GM19239 (cell line): ENCODE measurements at places on chromosomes 1 and 21.

- no peak for DNase-seq
Observed at GRCh38 chr1:85259912-85260274, 431 bp upstream of the C1orf52 start.

- peak; percentile 86 for DNase-seq
Observed at GRCh38 chr1:31663622-31664452, 19.2 kb upstream of the PEF1 start.

- DNase-seq: peak; percentile 73
Observed at GRCh38 chr1:204564835-204565234, 48.6 kb downstream of the MDM4 start.

GRCh38 chr1:27342778-27343638 lies 1.2 kb downstream of the SYTL1 start:
- DNase-seq: no peak

DNA sequence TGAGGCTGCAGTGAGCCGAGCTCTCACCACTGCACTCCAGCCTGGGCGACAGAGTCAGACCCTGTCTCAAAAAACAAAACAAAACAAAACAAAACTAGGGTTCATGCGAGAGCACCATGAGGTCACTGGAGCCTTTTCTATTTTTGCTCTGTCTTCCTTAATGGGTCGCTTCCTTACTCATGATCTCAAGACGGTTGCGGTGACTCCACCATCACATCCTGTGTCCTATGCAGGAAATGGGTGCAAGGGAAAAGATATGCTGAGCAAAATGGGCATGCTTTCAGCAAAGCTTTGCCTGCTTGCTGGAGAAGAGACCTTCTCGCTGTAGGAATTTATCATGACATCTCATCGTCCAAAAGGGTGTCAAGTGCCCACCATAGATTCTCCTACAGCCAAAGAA lies 36.4 kb downstream of the WNT9A start:
- DNase-seq: no peak

DNA sequence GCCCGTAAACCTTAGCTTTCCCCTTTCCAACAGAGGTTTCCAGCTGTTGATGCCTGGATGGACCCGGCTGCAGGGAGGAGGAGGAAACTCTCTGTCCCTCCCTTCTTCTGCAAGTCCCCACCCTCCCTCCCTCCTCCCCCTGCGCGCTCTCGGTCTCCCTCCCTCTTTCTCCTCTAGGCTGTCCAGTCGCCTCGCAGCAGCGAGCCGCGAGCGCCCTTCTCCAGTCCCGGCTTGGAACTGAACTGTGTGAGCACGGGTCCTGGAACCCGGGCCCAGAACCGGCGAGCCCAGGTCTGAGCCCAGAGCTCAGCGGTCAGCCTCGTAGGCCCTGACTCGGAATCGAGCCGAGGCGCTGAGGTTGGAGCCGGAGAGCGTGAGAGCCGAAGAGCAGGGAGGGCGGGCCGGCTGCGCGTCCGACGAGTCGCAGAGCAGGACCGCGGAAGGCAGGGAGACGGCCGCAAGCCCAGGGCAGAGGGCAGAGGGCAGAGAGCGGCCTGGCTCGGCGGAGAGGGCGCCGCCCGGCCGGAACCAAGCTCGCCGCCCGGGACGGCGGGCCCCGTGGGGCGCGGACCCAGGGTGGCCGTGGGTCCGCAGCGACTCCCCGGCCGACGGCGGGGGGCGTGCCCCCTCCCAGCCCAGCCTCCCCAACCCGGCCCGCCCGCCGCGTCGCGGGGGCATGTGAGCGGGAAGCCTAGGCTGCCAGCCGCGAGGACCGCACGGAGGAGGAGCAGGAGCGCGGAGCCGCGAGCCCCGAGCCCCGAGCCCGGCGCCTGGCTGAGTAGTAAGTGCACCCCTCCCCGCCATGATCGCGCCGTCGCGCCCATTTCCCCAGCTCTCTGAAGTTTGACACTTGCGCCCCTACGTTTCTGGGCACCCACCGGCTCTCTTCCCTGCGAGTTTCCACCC lies at the start of gene SOX13:
SOX13 (plus strand) TSS at position 185 of the 906 bp plus-strand sequence. CDS start 39,801 bp downstream, outside the sequence.
- DNase-seq: no peak

DNA sequence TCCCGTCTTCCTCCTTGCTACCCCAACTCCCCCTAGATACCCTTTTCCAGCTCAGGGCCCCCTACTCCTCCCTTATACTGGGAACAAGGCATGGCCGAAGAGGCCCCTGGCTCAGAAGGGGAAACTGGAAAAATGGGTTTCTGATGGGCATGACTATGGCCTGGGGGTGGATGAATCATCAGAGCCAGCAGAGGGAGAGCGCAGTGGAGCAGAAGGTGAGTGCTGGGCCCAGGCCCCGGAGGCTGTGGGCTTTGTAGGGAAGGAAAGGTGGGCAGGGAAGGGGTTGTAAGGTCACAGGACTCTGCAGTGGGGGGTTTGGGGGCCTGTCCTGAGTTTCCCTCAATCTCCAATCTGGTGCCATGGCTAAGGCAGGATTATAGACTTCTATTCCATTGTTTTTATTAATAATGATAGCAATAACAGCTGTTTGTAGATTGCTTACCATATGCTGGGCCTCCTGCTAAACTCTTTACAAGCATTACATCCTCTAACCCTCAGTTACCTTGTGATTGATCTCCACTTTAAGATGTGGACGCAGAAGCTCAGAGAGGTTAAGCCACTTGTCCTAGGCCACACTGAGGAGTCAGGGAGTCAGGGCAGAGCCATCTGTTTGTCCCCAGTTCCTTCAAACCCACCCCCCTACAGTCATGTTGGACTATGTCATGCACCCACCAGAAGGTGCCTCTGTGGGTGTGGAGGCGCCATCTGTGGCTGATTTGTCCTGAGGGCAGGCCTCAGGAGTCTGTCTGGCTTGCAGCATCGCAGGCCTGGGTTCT lies 36.2 kb upstream of the ZNF362 start:
- DNase-seq: no peak

DNA sequence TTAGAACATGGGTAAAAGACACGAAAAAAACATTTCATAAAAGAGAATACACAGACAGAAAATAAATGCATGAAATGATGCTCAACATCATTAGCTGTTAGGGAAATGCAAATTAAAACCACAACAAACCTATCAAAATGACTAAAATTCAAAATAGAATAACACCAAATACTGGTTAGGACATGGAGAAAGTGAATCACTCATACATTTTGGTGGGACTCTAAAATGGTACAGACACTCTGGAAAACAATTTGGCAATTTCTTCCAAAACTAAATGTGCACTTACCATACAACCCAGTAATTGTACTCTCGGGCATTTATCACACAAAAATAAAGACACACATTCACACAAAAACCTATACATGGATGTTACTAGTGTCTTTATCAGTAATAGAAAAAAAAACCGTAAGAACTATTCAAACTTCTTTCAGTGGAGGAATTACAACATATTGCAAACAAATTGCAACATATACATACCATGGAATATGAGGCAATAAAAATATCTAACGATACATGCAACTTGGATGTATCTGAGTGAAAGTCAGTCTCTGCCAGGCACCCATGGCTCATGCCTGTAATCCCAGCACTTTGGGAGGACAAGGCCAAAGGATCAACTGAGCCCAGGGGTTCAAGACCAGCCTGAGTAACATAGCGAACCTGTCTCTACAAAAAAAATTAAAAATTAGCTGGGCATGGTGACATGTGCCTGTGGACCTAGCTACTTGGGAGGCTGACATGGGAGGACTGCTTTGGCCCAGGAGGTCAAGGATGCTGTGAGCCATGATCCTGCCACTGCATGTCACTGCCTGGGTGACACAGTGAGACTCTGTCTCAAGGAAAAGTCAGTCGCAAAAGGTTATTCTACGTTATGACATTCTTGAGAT lies 19.6 kb downstream of the HSF2BP start:
- no peak for DNase-seq

GRCh38 chr1:86389307-86389706 lies 6.8 kb downstream of the ODF2L start:
- DNase-seq: no peak

DNA sequence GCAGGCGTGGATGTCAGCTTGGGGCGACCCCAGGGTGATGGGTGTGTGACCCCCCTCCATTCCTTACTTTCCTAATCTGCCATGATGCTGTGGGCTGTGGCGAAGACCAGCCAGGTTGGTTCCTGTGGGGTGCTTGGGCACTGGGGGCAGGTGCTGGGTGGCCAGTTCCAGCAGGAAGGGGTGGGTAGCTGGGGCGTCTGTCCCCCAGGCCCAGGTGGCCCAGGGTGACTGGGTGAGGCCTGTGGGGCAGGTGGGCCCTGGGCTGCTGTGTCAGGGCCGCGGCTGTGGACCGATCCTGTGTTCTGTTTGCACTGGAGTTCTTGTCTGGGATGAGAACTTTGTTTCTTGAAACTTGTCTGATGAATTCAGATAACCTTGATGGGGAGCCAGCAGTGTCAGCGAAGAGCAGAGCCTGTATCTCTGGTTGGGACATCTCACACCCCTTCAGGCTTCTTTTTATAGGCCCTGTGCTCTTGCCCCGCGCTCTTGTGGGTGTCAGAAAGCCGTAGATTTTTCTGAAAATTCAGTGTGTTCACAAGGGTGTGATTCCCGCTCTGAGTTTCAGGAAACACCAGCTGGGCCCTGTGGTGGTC lies 3.7 kb downstream of the PRKCZ start:
- DNase-seq: no peak

- DNase-seq: no peak
Observed at GRCh38 chr1:222081859-222082258, 340.0 kb upstream of the DUSP10 start.

DNA sequence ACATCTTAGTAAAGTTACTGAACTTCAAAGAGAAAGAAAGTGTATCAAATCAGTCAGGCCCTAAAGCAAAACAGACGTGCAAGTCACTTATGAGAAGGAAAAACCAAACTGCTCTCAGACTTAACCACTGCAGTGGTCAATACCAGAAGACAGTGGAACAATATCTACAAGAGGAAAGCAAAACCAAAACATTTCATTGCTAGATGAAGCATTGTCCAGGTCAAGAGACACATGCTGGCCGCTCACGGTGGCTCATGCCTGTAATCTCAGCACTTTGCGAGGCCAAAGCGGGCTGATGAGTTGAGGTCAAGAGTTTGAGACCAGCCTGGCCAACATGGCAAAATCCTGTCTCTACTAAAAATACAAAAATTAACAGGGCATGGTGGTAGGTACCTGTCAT lies 82.0 kb upstream of the MROH9 start:
- DNase-seq: no peak

- no peak for DNase-seq
Observed at GRCh38 chr1:114201486-114201885, 47.8 kb upstream of the SYT6 start.

DNA sequence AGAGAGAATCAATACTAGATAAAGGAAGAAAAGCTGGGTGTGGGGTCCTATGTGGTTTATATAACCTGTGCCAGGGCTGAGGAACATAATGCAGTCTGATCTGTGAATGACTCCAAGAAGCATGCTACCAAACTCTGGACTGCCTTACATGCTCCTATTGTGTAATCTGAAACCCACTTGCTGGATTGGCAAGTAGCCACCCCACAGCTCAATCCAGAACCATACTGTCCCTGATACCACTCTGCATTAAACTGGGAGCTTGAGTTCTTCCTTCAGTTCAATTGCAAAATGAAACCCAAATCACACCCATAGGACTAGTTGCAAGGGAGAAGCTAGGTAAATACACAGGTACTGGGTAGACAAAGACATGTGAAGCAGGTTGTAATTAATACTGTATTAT lies 115.4 kb upstream of the NEGR1 start:
- no peak for DNase-seq

- no peak for DNase-seq
Observed at GRCh38 chr1:206575165-206575893, 36.9 kb downstream of the EIF2D start.

GRCh38 chr21:33197496-33197895 lies 32.2 kb upstream of the IFNAR2 start:
- DNase-seq: no peak

GRCh38 chr1:150012611-150013010 lies 2.1 kb upstream of the OTUD7B start:
- DNase-seq: no peak

- no peak for DNase-seq
Observed at GRCh38 chr1:186948535-186948934, 119.8 kb downstream of the PLA2G4A start.

DNA sequence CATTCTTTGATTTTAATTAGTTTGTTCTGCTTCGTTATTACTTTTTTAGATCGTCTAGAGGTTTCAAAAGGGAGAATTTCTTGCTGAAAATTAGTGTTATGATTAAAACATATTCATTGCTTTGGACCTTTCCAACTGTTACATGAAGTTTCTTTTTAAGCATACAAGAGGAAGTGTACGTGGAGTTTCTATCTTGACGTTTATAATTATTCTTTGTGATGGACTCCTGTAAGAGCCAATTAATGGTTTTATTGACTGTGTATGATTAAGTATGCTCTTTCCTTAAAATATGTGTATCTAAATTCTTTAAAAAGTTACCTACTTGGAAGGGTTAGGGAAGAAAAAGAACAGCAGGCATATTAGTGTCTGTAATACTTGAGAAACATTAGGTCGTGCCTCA lies 37.8 kb downstream of the SPEN start:
- no peak for DNase-seq

- no peak for DNase-seq
Observed at GRCh38 chr1:170623171-170623570, 40.8 kb upstream of the PRRX1 start.
